ENCODE measurements at places on chromosomes 5 and 9.

DNA sequence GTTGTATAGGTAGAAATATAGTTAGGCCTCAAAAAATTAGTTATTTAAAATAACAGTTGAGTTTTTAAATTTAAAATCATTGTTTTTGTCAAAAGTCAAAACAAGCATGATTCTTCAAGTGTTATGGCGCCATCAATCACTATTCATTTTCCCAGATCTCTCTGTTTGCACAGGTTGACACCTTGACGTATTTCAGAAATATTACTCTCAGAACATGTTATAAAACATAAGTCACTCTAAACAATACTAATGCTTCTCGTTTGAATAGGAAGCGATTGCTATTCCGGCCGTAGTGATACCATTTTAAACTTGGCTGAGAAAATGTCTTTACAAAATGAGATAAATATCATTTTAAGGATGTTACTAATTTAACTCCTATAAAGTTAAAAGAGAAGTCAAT is 126.1 kb upstream of the VCAN start:
- DNase-seq = no peak

DNA sequence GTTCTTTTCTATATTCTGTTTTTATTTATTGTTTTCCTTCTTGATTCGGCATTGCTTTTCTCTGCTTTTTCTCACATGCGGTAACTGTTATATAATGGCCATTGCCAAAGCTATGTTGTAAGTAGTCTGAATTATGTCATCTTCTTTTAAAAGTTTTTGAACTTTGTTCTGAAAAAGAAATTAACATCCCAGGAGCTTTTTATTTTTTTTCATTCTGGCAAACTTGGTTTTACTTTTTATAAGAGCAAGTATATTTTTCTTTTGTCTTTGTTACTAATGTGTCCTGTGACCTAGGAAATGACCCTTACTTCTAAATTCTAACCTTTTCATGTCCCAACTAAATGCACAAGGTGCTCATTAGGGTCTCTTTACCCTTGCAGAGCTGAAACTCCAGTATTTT is 26.7 kb upstream of the IZUMO3 start:
- DNase-seq = no peak

DNA sequence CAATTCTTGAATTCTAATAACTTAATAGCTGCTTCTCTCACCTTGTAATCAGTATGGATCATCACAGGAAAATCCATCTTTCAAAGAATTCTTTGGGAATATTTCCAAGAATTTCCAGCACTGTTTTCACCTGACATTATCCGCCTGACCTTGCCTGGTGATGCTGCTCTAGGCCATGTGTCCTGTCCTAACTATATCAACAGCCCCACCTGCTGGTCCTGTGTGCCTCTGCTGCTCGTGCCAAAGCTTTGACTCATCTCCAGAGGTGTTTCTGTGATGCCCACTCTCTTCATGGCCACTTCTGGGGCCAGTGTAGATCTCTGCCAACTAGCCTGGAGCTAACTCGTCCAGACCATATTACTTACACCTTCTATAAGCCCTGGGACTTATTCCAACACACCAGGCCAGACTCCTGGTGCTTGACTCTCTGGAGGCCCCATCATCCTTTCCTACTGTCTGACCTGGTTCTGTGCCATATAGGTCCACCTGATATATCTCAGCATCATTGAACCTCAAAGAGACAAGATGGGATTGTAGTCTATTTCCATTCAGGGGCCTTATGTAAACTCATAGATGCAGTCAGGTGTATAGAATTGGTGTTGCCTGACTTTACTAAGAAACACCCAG is 67.5 kb upstream of the CKMT2 start:
- peak; percentile 14 for DNase-seq

- DNase-seq = no peak
Measured at GRCh38 chr9:88025411-88026117, 51.2 kb upstream of the CDK20 start.
